Colonic mucosa (tissue), 4 donors: ENCODE measurements at places on chromosomes 7 and 10. TPM values are rescaled to one million over a fixed set of nuclear protein-coding genes. Genes with fewer than 3 reads are reported as not detected.
A peak's percentile ranks its signal among the peaks of the same experiment; 100 is the strongest.

GRCh38 chr10:37948210-37948609 lies 28.2 kb downstream of the ZNF25 start:
- no peak for DNase-seq

GRCh38 chr7:138843632-138844580 lies 45.9 kb upstream of the ATP6V0A4 start:
- no peak for DNase-seq

GRCh38 chr7:152521420-152522337 lies 85.9 kb upstream of the KMT2C start:
- peak; percentile 46 for DNase-seq

GRCh38 chr7:28658381-28658780 lies 246.1 kb downstream of the CREB5 start:
- DNase-seq = no peak

DNA sequence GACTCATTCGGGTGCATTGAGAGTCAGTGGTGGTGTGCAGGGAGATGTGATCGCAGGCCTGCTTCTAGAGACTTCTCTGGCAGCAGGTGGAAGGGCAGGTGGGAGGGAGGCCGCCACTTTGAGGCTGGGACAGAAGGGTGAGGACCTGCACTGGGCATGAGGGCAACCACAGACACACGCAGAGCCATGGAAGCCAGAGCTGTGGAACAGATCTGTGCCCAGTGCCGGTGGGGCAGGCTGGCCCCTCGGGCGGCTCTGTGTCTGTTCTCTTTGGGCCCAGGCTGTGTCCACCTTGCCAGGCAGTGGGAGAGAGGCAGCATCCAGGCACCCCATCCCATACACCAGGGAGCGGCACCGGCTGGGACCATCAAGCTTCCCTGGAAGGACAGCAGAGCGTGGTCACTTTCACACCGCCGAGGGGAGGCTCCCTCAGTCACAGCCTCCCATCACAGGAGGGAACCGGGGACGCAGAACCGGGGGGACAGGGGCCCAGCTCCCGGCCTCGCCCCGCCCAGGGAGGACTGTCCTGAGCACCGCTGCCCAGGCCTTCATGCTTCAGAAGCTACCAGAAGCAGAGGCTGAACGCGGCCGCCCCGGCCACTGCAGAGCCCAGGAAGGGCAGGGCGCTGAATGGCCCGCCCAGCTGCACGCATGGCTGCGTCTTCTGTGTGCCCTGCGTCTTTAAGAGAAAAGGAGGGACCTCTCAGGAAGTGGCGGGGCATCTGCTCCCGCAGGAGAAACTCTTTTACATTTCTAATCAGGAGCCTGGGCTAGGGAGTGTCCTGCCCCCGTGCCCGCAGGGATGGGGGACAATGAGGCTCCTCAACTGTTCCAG lies 32.1 kb downstream of the EN2 start:
- DNase-seq = peak; percentile 48

DNA sequence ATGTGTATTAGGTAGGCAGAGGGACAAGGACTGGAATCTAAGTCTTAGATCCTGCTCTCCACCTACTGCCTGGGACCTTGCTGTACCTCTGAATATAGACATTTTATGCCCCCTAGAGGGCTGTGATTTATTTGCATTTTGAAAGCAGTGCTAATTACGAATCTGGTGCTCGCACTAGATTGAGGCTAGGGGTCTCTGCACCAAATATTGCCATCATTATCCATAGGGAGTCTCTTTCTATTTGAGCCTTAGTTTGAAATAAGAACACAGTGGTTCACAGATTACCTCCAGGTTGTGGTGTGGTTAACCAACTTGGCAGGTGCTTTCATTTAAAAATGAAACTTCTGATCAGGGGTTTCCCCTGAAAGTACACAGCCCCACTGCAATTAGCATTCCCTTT lies 41.8 kb downstream of the CNNM1 start:
- DNase-seq = no peak

GRCh38 chr7:107711301-107711700 lies 32.6 kb upstream of the CBLL1 start:
- DNase-seq = no peak

DNA sequence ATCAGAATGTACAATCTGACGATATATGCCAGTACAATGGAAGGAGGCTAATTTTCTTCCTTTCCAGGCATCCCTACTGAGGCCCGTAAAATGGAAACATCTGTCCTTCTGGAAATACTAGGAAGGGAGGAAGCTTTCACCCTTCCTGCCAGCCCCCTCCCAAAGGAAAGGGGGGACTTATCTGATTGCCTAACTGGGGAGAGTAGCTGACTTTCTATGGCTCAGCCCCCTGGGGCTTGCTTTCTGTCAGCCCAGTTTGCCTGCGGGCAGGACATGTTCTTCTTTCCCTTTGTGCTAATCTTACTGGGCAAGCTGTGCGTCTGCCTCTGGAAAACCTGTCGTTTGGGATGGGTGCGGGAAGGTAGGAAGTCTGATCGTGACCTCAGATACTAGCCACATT lies 508.9 kb downstream of the SUGCT start:
- DNase-seq = no peak

DNA sequence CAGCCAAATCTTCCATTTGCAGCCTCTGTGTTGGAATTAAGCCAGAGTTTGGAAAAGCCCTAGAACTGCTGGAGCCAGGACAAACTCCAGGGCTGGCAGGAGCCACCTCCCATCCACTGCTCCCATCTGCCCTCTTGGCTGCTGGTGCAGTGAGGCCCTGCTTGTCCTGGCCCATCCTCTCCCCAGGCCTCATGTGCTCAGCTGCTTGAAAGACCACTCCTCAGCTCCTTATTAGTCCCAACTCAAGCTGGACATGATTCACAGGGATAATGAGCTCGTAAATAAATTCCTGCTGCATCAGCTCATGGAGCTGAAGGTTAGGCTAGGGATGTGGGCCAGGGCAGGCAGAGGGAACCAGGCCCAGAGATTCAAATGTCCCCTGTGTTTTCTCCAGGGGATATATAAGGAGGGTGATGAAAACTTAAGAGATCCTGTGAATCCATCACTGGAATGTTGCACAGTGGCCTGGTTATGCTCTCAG lies 282.8 kb downstream of the RPS24 start:
- peak; percentile 16 for DNase-seq

The SUPV3L1 gene
- 35.3 TPM for total RNA-seq

The DLX5 gene
- not detected for total RNA-seq
